ENCODE measurements at places on chromosomes 1 and 21.

GRCh38 chr1:184910691-184911091, 63.6 kb downstream of the NIBAN1 start:
- peak; percentile 85 for DNase-seq

DNA sequence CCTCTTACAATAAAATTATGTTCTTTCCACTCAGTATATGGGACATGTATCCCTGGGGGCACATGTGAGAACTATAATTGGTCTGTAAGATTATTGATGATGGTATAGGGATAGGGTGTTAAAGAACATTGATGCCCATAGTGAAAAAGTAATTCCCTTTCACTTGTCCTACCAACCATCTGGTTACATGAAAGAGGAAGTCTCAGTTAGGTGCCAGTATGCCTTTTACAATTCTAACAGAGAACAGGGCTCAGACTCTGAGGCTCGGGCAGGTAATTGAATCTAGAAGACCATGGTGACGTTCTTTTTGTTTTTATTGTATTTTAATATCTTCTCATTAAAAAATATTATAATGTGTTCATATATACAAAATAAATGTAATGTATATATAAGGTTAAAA, 113.6 kb downstream of the FGGY start:
- no peak for DNase-seq

DNA sequence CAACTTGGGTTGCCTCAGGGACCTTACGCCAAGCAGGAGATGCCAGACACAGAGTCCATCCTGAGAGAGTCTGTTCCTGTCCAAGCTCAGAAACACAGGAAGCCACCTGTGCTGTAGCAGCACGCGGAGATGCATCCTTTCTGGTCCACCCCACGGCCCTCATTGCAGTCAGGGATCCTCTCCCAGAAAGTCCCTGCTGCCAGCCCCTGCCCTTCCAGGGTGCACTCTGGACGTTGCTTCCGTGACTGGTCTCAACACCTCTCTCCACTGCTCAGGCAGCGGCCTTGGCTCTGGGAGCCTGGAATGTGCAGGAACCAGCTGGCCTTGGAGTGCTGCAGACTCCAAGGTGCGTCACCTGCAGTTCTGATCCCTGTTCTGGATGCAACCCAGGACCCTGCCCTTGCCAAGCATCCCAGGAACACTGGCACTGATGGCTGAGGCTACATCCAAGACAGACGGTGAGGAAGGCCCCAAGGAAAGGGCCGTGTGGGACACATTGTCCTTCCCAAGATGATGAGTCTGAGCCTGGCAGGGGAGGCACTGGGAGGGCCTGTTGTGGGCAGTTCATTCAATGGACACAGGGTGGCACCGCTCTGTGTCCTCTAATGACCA, 21.7 kb upstream of the COL6A1 start:
- DNase-seq: no peak

DNA sequence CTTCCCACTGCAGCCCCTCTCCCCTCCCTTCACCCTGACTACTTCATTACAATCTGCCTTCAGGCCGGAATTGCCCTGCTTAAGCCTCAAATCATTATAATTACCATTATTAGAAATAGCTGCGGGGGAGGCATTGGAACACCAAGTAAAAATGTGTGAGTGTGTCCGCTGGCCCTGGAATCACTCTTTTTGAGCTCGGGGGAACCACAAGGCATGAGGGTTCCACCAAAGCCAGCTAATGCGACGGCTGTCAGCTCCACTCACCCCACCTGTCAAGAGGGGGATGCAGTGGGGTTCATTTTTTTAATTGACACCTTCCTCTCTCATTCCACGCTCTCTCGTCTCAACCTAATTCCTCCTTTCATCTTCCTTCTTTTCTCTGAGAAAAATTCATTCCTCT, 177.2 kb downstream of the PBX1 start:
- DNase-seq: no peak

GRCh38 chr21:45537111-45537745, 5.0 kb downstream of the SLC19A1 start:
- DNase-seq: no peak

DNA sequence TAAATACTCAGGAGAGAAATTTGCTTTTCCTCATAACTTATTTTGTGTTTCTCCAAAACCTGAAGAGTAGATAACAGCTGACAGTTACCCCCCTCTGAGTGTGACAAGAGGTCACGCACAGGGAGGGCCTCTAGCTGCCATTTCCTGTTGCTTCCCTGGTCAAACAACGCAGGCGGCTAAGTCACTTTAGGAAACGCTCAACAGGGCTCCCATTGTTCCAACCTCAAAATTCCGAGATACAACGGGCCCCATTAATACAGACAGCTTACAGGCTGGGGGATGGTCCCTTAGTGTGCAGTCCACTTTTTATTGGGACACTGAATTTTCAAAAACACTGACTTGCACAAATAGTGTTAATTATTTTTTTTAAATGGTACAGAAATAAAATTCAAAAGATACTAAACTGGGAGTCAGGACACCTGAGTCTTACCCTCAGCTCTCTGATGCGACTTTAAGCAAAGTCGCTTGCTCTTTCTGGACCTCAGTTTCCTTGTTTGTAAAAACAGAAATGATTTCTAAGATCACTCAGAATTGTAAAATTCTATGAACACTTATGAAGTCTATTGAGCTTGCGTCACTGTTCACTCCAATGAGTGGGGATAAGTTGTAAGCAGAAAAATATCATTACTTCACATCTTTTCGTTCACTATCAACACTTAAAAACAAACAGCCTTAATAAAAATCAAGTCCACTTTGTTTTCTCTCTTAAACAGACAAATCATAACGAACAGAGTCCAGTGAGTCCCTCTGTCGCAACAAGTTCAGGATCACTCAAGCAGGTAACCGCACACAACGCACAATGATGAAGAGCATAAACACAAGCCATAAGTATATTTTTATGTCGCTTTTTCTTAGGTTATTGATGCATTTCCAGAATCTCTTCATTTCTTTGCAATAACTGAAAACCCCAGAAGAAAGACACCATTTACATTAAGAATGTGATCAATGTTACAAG, 13.5 kb downstream of the LZIC start:
- no peak for DNase-seq

DNA sequence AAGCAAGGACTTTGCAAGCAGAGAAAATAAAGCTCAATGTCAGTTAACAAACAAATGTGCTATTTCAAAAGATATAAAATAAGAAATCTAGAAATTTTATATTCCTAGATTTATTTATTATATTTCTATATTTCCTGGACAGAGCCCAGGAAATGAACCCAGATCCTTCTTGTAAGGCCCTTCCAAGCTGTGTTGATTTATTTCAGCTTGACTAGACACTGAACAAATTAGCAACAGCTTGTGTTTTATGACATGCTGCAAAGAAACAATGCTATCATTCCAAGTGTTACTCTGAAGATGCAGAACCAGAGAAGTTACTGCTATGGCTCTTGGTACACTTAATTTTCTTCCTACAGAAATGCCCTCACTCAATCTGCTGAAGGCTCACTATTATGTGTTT, 6.2 kb downstream of the TGFBR3 start:
- DNase-seq: peak; percentile 39

GRCh38 chr1:36224537-36225282, 467 bp downstream of the THRAP3 start:
- peak; percentile 84 for DNase-seq

GRCh38 chr1:168742386-168742785, 13.4 kb upstream of the DPT start:
- no peak for DNase-seq

GRCh38 chr1:98387701-98388100, 273.8 kb upstream of the SNX7 start:
- DNase-seq: no peak

GRCh38 chr1:10253755-10254154, 43.4 kb downstream of the KIF1B start:
- DNase-seq: peak; percentile 83

GRCh38 chr1:47991187-47991586, 6.0 kb downstream of the TRABD2B start:
- DNase-seq: peak; percentile 64

DNA sequence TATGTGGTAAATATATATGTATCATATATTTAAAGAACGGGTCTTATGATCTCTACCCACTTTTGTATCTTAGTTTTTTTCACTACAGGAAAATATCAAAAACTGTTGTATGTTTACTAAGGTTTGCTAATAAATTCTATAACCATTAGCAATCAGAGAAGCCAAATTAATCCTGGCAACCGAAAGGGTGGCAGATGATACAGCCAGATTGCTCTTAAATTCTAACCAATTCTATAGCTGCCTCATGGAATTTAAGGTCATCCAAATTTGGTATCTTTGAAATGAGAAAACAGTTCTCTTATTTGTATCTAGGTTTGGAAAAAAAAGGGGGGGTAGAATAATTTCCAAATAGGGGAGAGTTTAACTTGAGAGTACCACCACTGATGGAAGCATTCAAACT, 591.2 kb downstream of the SMYD3 start:
- DNase-seq: no peak

DNA sequence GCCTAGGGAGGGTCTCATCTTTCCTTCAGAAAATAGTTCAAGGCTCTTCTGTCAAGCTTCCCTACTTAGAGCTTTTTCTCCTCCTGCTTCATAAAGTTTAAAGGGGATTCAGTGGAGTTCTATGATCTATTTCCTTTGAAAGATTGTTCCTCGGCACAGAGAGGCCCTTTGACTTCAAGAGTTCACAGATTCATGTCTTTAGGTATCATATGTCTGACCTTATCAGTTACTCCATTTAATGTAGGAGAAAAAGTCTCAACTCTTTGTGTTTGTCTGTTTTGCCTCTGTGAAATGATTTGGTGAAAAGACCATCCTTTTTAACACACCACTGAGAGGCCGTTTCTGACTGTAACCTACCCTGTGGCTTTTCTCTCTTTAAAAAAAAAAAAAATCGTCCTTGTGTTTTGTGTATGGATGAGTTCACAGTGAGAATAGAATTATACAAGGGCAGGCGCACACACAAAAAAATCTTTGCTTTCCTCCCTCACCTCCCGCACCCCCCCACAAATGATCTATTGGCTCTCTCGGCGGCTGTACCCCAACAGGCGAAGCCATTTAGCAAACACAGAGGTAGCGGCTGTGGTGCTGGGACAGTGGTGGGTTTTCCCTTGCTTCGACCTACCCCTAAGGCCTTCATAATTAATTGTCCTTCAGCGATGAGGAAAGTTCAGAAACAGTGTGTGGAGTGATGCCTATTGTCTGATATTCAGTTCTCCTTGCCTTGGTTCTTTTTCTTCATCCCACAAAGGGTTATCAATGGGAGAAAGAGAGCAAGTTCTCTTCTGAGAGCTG, 29.6 kb downstream of the PROX1 start:
- no peak for DNase-seq

DNA sequence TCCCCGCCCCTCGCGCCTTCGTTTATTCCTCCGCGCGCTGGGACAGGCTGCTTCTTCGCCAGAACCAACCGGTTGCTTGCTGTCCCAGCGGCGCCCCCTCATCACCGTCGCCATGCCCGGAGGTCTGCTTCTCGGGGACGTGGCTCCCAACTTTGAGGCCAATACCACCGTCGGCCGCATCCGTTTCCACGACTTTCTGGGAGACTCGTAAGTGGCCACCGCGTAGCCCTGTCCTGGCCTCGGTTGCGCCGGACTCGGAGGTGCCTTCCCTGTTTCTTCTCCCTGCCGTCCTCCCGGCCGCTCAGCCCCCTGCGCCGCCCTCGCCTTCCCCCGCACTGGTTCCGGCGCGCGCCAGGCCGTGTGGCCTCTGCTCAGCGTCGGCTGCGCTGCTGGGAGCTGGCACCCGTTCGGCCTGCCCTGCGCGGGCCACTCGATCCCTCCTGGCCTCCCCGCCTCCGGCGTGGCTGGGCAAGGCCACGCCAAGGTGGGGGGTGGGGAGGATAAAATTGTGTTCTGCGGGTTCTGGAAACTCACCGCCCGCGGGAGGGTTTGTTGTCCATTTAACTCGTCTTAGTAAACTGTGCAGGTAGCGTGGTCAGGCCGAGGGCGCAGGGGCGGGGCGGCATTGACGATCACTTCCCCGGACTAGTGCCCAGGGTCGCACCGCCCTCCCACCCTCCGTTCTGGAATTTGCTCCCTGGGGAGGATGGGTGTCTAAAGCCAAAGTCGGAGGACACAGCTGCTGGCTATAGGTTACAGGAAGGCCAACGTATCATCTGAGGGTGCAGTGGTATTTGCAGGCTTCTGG, at the start of gene PRDX6:
Gene PRDX6 (plus strand): TSS at position 50 of the 808 bp plus-strand sequence. CDS start 63 bp downstream, at position 113.
- DNase-seq: peak; percentile 57

DNA sequence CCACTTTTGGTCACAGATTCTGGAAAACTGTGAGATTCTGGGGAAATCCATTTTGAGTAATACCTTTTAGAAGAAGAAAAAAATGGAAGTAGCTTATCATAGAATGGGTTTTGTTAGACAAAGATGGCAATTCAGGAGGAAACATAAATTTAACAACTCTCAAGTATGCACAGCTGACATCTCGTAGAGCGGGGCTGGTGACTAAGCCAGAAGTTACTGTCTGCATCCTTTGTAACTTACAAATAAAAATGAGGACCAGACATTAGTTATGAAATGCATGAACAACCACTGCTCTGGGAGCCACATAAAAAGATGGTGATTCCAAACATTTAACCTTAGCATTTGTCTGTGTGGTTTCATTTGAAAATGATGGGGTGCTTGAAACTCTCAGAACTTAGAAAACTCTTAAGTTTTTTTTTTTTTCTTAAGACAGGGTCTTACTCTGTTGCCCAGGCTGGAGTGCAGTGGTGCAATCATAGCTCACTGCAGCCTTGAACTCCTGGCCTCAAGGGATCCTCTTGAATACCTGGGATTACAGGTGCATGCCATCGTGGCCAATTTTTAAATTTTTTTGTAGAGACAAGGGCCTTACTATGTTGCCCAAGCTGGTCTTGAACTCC, 49.2 kb upstream of the ATP5PO start:
- no peak for DNase-seq

DNA sequence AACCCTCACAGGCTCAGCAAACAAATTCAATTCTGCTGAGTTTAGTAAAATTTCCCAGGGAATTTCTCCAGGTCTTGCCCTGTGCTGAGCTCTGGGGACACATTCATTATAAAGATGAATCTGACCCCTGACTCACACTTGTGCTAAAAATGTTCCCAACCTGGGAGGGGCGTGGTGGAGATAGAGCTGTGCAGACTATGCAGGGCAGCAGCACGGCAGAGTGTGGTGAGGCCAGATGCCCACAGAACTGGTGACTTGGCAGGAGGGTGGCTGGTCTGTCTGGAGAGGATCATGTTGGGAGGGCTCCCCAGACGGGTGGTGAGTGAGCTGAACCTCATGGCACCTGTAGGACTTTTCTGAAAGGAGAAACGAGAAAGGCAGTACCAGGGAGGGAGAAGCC, 31.6 kb downstream of the FAAH start:
- no peak for DNase-seq

GRCh38 chr1:221751226-221751887, 9.5 kb upstream of the DUSP10 start:
- DNase-seq: no peak

All from fibroblast of gingiva (primary cell).